ENCODE measurements at places on chromosomes 3 and 15.

DNA sequence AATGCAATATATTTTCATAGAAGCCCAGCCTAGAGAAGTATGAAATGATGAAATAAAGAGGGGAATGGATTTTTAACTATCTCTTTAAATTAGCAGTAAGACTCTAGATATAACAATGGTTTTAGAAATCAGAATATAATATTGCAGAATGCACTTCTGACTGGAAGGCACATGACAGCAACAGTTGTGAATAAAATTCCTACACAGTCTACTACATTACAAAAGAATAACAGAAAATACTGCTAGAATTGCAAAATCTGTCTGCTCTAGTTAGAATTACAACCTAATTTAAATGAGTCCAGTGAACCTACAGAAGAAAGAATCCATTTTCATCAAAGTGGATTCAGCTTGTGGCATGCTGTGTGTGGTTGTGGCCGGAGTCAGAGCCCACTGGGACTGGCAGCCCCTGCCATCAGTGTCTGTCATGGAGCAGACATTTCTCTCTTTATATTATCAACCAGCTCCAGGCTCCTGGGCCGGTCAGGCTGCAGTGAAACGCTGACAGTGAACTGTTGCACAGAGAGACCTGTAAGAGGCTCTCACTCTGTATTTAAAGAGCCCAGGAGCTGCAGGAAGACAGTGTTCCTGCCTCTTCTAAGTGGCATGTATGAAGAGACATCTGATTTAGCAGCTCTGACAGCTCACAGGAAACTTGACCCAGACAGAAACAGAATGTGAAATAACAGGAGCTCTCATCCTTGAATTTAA is 1523.8 kb upstream of the CADM2 start:
- no peak for DNase-seq

DNA sequence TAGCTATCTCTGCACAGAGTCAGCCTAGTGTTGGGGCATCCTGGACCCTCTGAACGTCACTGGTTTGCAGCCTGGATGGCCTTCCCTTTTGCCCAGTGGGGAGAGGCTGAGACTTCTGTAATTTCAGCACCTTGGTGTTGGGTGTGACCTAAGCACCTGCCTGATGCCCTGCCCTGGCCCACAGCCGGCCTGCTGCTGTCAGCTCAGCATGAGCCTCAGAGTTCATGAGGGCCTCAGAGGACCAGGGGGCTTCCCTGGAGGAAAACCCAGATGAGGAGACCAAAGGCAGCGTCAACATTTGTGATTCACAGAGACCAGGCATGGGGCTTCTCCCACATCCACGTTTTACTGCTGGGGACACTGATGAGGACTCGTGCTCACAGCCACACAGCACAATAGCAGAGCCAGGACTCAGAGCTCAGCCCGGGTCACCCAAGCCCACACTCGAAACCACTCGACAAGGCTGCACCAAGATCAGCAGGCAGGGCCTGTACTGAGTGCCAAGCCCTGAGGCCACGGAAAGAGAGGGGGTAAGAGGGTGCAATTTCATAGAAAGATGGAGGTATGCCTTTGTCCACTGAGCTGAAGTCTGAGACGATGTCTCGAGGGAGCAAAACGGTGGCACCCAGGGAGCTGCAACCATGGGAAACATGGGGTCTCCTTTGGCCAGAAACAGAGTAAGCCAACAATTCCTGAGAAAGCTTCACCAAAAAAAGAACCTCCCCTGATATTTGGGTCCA is 9.9 kb upstream of the GP9 start:
- DNase-seq, result no peak

- DNase-seq, result no peak
Measured at GRCh38 chr15:48032911-48033310, 87.9 kb upstream of the SLC24A5 start.

GRCh38 chr3:49792371-49793150 is 6.2 kb upstream of the IP6K1 start:
- no peak for DNase-seq

GRCh38 chr3:194481525-194482195 is 5.1 kb downstream of the ATP13A3 start:
- no peak for DNase-seq

DNA sequence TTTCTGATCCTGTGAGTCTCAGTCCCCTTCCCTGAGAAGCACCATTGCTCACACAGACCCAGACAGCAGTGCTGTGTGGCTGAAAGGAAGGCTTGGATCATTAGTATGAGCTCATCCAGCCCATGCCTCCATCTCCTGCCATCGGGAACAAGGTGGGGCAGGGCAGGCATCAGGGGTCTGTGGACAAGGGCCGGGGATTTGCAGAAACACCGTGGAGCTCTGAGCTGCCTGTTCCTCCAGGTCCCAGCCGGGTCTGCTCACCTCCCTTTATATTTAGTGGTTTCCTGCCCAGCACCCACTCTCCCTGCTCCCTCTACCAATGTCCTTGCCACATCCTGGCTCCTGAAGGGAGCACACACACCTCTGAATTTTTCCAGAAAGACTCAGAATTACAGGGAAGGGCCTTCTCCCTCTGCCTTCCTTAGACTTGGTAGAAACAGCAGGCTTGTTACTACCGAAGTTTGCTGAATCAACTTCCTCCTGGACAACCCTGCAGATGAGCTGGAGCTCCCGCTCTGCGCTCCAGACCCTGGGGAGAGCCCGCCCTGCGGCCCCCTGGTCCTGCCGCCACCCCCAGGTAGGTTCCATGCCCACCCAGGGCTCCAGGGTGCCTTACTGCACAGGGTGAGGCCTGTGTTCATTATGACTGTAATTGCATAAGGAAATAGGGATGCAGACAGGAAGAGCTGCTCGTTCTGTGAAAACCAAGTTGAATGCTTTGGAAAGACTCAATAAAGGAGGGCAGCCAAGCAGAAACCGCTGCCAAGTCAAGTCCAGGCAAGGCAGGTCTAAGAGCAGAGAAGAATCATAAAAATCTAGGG is 128.1 kb downstream of the NSMCE3 start:
- DNase-seq, result no peak

DNA sequence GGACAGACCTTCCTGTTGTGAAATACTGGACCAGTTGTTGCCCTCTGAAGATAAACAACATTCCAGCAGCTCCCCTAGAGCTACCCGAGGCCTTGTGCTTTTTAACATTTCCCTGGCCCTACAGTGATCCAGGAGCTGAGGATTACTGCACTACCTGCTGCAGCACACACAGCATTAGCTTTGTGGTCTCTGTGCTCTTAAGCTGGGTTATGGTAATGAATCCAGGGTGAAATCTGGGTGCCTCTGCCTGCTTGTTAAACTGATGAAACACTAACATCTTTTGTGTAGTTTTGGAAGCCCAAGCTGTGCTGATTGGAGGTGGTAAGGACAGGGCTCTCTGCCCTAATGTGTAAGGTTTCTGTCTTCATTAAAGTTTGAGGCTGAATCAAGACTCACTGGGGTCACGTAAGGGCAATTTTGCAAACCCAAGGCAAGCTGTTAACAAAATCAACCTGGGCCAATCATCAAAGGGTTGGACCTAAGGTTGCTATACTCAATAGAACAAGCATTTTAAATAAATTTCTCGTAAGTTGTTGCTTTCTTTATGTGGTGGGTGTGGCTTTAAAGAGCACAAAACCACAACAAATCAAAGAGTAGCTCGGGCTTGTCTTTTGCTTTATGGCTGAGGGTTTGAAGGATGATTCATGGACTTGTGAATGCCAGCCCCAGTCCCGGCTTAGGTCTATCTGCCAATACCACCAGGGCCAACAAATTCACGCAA is 183.9 kb downstream of the TPRG1 start:
- peak; percentile 28 for DNase-seq

- peak; percentile 19 for DNase-seq
Measured at GRCh38 chr3:136428167-136428566, 178.0 kb downstream of the PCCB start.

DNA sequence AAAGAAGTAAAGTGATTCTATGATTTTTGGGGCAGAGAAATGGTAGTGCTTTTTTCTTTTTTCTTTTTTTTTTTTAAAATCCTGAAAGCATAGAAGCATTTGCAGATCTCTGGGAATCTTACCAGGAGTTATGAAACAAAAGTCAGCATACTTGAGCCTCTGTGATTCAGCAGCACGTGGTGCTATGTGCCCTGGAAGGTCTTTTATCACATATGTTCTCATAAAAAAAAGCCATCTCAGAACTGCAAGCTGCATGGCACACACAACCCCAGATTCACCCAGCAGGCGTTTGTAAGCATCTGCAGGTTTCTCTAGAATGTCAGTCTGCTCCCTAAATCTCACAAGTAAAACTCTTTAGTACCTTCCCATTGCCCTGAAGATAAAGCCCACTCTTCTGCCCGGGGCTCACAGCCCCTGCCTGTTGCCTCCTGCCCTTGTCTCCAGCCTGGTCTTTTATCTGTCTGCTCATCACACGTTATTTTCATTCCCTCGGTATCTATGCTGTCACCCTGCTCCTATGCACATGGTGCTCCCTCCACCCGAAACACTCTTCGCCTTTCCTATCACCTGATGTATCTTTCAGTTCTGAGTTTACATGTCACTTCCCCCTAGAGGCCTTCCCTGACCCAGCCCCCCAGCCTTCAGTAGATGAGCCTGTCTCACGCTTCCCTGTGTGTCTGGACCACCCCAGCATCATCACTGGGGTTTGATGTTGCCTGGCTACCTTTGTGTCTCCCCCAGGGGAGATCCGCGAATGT is 72.4 kb downstream of the CHDH start:
- DNase-seq, result peak; percentile 65

DNA sequence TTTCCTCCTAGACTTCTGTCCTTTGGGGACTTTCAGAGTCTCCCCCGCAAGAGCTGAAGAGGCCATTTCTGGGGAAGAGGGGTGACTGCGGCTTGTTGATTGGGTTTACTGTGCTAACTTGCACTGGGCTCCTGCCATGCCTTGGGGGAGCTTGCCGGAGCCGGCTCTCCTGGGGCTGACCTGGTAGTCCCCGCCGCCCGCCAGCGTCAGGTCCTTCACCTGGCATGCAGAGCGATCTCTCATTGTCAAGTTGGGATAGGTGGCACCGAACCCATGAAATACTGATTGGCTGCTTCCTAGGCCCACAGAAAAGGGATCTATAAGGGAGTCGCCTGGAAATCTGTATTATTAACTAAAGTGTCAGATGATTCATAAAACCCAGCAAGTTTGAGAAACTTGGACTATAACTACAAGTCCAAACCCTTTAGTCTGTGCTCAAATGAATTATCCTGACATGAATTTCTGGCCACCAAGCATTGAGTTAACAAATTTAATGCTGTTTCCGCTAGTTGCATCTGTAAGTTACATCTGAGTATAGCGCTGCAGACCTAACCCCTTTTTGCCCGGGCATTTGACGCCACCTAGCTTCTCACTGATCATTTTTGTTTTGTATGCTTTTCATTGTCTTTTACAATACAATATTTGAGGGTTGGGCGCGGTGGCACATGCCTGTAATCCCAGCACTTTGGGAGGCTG is 607 bp upstream of the IMP3 start:
- DNase-seq, result peak; percentile 56

DNA sequence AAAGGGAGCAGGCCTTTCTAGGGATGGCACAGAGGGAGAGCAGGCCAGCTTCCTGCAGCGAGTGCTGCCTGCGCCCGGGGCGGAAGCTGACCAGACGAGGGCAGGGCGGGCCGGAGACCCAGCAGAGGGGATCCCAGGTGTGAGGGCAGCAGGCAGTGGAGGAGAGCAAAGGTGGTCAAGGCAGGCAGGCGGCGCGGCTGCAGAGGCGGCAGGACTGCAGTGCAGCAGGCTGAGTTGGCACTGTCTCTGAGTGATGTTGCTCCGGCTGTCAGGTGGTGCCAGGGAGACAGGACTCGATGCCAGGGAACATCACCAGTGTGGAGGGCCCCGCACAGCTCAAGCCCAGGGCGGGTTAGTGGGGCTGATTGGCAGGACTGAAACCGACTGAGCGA is 22.3 kb upstream of the PLXNA1 start:
- DNase-seq, result no peak

GRCh38 chr15:66905185-66905584 is 160.2 kb upstream of the SMAD3 start:
- no peak for DNase-seq

DNA sequence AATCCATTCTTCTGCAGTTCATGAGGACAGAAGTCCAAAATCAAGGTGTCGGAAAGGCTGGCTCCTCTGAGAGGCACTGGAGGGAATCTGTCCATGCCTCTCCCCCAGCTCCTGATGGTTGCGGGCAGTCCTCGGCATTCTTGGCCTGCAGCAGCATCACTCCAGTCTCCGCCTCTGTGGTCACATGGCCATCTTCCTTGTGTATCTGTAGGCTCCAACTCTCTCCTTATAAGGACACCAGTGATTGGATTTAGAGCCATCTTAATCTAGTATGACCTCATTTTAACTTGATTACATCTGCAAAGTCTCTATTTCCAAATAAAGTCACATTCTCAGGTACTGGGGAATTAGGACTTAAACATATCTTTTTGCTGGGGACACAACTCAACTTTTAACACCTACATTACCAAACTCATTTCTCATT is 56.0 kb upstream of the FLNB start:
- DNase-seq, result peak; percentile 79

GRCh38 chr3:23991306-23991682 is 46.2 kb downstream of the NR1D2 start:
- no peak for DNase-seq

GRCh38 chr15:55737373-55737772 is 5.6 kb downstream of the PRTG start:
- peak; percentile 39 for DNase-seq

DNA sequence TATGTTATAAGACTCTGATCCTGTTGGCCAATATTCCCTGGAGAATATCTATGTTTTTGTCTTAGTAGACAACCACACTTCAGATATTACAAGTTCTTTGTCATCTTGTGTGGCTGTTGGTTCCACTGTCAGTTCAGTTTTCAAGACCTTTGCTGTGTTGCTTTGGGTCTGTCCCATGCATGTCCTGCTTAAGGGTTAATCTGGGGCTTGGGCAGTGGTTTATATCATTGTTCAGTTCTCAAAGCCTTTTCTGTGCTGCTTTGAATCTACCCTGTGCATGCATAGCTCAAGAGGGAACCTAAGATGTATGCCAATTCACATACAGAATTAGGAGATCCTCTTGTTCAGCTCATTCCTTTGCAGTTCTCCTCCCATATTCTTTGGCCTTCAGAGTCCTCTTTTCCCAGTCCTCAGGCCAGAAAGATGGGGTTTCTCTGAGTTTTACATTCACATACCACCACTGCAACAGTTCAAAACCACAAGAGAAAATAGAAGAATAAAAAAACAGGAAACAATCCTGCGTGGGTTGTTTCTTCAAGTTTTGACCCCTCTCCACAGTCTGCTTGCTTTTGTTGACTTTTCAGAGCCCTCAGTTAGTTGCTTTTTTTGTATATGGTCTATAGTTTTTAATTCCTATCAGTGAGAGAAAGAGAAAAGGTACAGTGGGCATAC is 21.6 kb downstream of the BUB1B start:
- no peak for DNase-seq

DNA sequence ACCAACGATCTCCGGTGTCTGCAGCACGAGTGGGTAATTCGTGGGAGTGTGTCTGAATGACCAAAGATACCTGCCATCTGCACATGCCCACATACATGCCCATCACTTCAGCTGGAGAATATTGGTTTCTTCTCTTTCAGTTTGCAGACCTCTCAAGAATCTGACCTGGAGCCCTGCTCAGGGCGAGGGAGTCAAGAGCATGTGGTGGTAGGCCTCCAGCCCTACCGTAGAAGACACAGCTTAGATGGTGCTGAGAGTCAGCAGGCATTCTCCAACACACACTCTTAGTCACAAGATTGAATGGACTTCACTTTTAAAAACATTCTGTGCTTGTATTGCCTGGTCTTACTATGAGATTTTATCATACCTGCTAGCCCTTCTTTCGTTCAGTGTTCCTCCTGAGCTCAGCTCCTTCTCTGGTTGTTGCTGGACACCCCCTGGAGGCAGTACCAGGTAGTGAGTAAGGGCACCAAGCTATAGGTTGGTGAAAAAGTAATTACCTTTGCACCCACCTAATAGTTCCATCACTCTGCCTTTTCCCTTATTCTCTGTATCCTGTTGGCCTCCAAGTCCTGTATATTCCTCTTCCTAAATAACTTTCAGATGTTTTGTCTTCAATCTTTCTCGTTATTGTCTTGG is 252.0 kb downstream of the CACNA2D3 start:
- peak; percentile 53 for DNase-seq
